Suprapubic skin (tissue), 4 donors: ENCODE measurements at places on chromosomes 11 and 22. TPM values are rescaled to one million over a fixed set of nuclear protein-coding genes. Genes with fewer than 3 reads are reported as not detected.
A peak's percentile ranks its signal among the peaks of the same experiment; 100 is the strongest.

The HIC2 gene
- total RNA-seq: 6.2 TPM

- DNase-seq: no peak
These were observed 734.5 kb downstream of the METTL15 start for GRCh38 chr11:28842716-28843115.

GRCh38 chr22:20032407-20032991, 11.6 kb downstream of the TANGO2 start:
- no peak for DNase-seq

The IL10RA gene
- total RNA-seq: 3.3 TPM

GRCh38 chr11:26995701-26996460, 2.0 kb downstream of the FIBIN start:
- no peak for DNase-seq

DNA sequence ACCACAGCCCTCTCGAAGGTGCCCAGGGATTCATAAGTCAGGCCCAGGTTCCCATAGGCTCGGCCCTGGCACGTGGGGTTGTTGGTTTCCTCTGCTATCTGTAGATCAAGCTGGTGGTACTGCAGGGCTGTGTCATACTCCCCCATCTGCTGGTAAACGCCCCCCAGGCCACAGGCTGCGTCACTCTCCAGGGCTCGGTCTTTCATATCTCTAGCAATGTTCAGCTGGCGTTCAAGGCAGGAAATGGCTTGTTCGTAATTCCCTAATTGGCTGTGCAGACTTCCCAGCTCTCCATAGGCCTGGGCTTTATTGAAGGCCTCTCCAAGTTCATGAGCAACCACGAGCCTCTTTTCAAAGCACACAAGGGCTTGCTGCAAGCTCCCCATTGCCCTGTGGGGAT, 186.4 kb upstream of the PITPNB start:
- no peak for DNase-seq

The SYCE3 gene
- total RNA-seq: not detected

The MYOD1 gene
- total RNA-seq: not detected

DNA sequence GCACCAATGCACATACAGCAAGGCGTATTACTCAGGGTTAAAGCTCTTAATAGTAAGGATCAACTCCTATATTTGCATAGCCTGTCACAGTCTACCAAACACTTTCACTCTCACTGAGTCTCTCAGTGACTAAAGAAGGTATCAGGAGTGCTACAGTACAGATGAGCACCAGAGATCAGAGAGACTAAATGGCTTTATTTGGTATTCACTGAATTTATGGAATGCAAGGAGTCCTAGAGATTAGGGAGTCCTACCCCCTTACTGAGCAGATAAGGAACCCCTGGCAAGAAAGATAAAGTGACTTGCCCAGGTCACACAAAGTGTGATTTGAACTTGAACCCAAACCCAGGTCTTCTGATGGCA, 396.4 kb upstream of the CCDC90B start:
- DNase-seq: no peak

- DNase-seq: no peak
These were observed 17.2 kb downstream of the FRMD8 start for GRCh38 chr11:65403607-65404121.

DNA sequence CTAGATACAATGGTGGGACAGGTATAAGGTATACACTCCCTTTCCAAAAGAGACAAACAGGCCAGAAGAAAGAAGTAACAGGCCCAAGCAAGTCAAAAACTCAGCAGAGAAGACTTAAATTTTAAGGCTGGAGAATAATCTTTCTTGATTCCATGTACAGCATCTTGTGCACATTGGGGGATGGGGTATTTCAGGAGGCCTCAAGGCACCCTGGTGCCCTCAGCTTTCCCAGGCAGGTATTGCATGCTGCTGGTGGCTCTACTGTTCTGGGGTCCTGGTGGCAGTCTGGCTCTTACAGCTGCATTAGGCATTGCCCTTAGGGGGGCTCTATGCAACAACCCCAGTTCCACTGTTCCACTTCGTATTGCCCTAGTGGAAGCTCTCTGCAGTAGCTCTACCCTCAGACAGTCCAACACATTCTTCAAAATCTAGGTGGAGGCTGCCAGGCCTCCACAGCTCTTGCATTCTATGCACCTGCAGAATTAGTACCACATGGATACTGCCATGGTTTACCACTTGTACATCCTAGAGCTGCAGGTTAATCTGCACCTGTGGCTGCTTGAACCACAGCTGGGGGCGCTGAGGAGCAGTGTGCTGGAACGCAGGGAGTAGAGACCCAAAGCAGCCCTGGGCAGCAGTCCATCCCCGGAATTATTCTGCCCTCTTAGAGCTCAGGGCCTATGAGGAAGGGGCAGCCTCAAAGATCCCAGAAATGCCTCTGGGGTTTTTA, 4.2 kb upstream of the CTSC start:
- no peak for DNase-seq

- DNase-seq: no peak
These were observed 19.0 kb downstream of the RSF1 start for GRCh38 chr11:77801477-77801876.

- no peak for DNase-seq
These were observed 5.8 kb downstream of the PIWIL3 start for GRCh38 chr22:24768537-24769374.

GRCh38 chr11:76524919-76525318, 80.1 kb downstream of the EMSY start:
- no peak for DNase-seq

The DNAJB7 gene
- not detected for total RNA-seq

The C11orf65 gene
- total RNA-seq: 0.30 TPM

The BLID gene
- not detected for total RNA-seq

The CATSPER1 gene
- total RNA-seq: not detected

The TBC1D22A gene
- 43.2 TPM for total RNA-seq

- no peak for DNase-seq
These were observed 61.7 kb downstream of the PTPRJ start for GRCh38 chr11:48041877-48042695.

DNA sequence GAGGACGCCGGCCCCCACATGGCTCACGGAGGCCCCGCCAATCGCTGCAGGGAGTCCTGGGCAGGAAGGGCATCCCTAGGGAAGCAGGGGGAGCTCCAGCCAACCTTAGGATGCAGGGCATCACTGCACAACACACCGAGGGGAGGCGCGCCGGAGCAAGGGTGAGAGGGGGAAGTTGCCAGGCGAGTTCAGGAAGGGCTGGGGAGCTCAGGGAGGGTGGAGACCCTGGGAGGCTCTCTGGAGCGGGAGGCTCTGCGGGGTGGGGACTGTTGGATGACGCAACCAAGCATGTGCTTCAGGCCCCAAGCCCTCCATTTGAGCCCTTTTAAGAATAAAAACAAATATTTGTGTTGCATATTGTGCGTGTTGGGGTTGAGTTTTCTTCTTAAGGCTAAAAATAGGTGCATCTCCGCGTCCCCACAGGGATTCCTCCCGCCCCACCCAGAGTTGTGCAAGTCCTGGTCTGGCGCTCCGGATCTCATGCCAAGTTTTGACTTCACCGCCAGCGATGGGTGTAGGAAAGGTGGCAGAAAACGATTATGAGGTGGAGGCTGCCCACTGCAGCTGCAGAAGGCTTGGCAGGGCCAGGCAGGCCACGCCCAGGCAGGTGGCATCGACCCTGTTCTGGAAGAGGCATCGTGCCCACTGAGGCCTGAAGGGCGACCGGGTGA, 65.2 kb downstream of the WNT7B start:
- DNase-seq: no peak

DNA sequence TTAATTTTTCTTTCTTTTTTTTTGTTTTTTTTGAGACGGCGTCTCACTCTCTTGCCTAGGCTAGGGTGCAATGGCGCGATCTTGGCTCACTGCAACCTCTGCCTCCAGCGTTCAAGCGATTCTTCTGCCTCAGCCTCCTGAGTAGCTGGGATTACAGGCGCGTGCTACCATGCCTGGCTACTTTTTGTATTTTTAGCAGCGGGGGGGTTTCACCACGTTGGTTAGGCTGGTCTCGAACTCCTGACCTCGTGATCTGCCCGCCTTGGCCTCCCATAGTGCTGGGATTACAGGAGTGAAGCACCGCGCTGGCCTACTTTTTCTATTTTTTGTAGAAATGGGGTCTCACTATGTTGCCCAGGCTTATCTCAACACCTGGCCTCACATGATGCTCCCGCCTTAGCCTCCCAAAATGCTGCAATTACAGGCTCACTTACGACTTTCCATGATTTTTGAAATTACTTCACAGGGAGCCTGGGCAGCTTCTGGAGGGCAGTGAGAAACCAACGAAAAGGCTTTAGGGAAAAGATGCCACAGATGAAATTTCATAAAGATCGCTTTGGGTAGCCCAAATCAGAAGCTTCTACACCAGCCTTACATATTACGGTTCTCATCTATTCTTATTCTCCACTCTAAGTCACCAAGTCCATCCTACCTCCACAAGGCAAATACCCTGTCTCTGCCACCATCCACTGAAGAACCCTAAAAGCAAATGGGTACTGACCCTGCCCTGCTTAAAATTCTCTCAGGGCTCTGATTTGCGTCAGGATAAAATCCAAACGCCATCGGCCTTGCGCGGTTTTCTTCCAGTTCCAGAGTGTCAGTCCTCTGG, 866 bp upstream of the RRM1 start:
- DNase-seq: no peak

The OR51I1 gene
- total RNA-seq: not detected

DNA sequence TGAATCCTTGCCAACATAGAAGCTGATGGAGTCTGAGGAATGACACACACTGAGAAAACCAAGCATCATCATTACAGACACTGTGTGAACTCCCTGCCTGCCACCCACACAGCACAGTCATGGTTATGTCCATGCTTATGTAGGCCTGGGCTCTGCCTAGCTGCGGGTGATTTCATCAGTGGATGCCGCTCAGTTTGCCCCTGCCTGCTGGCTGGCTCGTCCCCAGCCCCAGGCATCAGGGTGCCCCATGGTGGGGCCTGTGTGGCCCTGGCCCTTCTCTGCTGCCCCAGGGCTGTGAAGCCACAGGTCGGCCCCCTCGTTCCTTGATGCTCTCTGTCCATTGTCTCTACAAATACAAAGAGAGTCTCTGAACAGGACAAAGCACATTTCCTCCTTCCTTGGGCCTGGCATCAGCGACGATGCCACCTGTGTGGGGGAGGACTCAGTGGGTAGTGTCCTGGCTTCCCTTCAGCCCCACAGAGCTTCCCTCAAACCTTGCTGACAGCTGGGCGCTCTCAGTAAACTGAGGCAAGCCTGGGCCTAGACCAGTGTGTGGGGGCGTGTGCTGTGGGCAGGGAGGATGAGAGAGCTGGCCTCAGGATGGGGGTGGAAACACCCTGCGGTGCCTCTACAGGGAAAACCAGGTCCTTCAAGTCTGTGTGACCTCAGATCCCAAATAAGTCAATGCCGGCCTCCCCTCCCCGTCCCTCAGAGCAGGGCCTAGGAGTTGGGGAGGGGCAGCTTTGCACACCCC, 20.0 kb upstream of the TUB start:
- no peak for DNase-seq

GRCh38 chr11:132471466-132471865, 1060.8 kb downstream of the OPCML start:
- no peak for DNase-seq

DNA sequence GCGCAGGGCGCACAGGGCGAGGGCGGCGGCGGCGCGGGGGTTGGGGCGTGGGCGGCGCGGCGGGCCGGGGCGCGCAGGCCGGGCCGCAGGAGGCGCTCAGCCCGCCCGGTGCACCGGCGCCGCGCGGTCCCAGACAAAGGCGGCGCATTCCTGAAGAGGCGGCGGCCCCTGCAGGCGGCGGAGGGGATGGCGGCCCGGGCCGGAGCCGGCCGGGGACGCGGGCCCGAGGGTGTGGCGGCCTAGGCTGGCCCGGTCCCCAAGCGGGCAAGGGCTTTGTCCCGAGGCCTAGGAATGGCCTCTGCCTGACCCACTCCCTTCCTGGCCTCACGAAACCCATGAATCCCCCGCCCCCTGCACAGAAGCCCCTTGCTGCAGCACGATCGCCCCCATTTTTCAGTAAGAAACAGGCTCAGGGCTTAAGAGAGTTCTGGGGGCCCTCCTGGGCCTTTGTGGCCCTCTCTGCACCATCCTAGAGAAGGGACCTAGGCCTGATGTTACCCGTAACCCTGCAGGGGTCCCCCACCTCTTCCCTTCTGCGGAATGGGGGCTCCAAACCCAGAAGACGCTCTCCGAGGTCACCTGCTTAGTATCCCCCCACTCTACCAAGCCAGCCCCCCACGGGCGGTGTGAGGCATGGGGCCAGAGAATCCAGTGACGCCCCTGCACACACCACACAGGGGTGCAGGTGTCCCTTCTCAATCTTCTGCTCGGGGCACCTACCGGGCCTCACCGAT, at the start of gene RTN4R:
Gene RTN4R (minus strand): TSS at position 40 of the 734 bp plus-strand sequence. CDS start 226 bp downstream, outside the sequence.
- no peak for DNase-seq

The CATSPERZ gene
- total RNA-seq: not detected

GRCh38 chr11:123594188-123594901, 60.1 kb downstream of the SCN3B start:
- DNase-seq: no peak

DNA sequence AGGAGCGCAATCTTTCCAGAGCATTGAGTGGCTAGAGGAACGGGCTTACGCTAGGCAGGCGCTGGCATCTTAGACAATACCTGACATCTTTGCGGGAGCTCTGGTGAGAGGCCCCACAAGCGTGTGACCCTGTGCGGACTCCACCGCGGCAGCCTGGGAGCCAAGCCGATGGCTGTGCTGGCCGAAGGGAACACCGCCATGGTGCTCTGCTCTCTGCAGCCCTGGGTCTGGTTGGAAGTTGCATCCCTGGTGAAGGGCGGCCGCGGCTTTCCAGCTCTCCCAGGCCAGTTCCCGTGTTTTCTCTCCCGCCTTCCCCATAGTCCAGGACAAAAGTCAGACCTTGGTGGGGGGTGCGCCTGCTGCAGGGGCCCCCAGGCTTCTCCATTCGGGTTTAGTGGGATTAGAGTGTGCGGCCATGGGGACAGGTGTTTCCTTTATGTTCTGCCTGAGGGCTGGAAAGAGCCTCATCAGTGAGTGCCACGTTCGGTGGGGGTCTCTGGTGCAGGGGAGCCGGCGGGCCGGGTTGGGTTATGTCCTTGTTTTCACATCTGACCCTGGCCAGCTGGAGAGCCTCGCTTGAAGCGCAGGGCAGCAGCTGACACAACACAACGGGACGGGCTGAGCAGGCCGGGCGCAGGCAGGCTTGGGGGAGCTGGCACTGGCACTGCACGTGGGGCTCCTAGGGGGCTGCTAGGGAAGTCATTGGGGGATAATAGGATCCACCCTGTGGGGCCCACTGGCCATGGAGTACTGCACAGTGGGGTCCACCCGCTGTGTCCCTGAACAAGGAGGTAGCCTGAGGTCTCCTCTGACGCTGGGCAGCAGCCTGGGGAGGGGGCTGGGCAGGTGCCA, 94.8 kb downstream of the KCNQ1 start:
- DNase-seq: peak; percentile 49

The LAYN gene
- total RNA-seq: 2.0 TPM

GRCh38 chr11:1361882-1362281, 27.9 kb upstream of the BRSK2 start:
- no peak for DNase-seq

- DNase-seq: no peak
These were observed 10.3 kb downstream of the USH1C start for GRCh38 chr11:17533778-17534415.
